ENCODE measurements at places on chromosomes 13 and 19.

DNA sequence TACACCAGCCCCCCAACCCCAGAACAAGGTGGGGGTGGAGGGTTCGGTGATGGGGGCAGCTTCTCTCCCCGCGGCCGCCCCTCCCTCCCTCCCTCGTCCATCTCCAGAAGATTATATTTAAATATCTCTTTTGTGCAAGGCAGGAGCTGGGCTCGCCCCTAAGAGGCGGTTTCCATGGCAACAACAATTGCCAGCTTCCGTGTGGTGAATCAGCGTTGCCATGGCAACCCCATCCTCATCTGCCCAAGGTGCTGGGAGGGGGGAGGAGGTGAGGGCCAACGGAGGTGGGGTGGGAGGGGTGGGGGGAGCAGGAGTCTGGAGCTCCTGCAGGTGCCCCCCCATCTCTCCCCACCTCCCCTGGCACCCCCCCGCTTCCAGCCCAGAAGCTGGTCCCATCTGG lies 46.4 kb downstream of the CELF5 start:
- DNase-seq = no peak

- DNase-seq = no peak
Measured at GRCh38 chr19:22116760-22117159, 64.5 kb downstream of the ZNF257 start.

- DNase-seq = no peak
Measured at GRCh38 chr19:15466851-15467733, 2.7 kb upstream of the RASAL3 start.

GRCh38 chr13:100148422-100148821 lies 59.5 kb downstream of the PCCA start:
- DNase-seq = no peak

- DNase-seq = no peak
Measured at GRCh38 chr19:39296906-39297305, 699 bp downstream of the IFNL1 start.

DNA sequence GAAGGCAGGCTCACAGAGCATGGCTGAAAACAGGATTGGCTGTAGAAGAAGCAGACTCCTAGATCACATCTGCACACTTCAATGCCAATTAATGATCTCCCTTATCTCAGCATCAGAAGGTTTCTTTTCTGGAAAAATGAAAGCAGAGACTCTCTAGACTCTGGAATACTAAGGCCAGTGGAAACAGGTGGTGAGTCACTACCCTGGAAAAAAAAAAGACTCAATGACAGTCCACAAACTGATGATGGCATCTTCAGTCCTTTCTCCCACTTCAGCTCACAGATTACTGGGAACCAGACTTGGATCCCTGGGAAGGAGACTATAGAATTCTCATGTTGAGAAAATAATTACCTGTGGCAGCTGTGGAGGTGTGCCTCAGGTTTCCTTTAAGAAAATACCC lies 47.5 kb upstream of the MBNL2 start:
- no peak for DNase-seq
